ENCODE measurements at places on chromosomes 3 and 15.

- no peak for DNase-seq
Measured at GRCh38 chr15:73906346-73907034, 19.8 kb upstream of the LOXL1 start.

- no peak for DNase-seq
Measured at GRCh38 chr15:43230640-43231115, 9.9 kb upstream of the EPB42 start.

DNA sequence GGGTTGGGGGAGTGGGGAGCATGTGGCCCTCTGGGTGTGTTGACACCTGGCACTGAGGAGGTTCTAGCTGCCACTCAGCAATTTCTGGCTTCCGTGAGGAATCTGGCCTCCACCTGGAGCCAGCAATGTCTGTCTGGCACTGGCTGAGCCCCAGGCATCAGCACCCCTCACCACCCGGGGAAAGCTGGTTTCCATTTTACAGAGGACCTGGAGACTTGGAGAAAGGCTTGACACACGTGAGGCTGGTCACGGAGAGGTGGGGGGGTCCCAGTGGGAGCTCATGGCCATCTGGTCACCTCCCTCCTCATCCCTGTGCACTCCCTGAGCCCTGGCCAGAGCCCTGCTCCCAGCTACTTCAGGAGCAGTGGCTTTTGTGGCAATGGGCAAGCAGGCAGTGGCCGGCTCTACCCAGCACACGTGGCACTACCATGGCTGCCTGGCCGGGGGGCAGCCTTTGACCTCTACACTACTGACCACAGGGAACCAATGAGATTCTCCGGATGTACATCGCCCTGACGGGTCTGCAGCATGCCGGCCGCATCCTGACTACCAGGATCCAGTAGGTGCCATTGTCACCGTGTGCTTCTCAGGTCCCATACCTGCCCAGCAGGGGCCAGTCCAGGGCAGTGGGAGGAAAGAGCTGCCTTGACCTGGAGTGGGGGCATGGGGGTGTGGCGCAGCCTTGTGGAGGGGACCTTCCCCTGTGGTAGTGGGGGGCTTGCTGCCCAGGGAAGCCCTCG is 28.5 kb downstream of the ACAD9 start:
- no peak for DNase-seq

DNA sequence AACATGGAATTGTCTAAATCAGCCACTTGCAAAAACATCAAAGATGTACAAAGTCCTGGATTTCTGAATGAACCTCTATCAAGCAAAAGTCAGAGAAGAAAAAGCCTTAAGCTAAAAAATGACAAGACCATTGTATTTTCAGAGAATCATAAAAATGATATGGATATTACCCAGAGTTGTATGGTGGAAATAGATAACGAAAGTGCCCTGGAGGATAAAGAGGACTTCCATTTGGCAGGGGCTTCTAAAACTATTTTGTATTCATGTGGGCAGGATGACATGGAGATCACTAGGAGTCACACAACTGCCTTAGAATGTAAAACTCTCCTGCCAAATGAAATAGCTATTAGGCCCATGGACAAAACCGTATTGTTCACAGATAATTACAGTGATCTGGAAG is 29.3 kb downstream of the KNL1 start:
- DNase-seq, result no peak

Measured in activated T-helper 1 cell treated with Interleukin-2 at 50 U/mL for 16 hours (primary cell).